ENCODE measurements at places on chromosomes 13 and 19.

DNA sequence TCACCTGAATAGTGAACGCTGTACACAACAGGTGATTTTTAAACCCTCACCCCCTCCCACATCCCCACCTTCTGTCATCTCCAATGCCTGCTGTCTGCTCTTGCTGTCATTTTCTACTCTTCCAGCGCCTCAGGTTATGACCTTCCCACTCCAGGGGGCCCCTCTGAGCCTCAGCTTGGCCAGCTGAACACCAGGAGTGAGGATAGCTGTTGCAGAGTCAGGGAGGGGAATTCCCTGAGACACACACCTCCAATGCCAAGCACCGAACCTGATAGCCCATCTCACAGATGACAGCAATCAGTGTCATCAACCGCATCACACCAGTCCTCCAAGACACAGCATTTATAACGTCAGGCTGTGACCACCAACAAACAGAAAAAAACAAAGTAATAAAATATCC is 193.5 kb downstream of the ZNF536 start:
- DNase-seq = no peak

DNA sequence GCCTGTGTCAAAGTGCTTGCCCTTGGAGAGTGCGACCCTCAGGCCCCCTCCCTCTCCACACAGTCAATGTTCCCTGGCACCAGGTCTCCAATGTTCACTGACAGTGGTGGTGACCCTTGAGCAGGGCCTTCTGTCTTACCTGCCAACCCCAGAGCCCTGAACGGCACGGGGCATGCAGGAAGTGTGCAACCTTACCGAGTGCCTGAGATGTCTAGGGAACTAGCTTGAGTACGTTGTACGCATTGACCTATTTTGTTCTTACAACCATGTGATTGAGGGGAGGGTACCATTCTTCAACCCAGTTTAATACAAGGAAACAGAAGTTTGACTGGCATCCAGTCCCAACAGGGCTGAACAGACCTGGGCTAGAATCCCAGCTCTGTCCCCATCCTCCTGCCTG is 13.2 kb downstream of the MAG start:
- DNase-seq = no peak

- DNase-seq = no peak
Measured at GRCh38 chr13:93758575-93758974, 532.0 kb downstream of the GPC6 start.

DNA sequence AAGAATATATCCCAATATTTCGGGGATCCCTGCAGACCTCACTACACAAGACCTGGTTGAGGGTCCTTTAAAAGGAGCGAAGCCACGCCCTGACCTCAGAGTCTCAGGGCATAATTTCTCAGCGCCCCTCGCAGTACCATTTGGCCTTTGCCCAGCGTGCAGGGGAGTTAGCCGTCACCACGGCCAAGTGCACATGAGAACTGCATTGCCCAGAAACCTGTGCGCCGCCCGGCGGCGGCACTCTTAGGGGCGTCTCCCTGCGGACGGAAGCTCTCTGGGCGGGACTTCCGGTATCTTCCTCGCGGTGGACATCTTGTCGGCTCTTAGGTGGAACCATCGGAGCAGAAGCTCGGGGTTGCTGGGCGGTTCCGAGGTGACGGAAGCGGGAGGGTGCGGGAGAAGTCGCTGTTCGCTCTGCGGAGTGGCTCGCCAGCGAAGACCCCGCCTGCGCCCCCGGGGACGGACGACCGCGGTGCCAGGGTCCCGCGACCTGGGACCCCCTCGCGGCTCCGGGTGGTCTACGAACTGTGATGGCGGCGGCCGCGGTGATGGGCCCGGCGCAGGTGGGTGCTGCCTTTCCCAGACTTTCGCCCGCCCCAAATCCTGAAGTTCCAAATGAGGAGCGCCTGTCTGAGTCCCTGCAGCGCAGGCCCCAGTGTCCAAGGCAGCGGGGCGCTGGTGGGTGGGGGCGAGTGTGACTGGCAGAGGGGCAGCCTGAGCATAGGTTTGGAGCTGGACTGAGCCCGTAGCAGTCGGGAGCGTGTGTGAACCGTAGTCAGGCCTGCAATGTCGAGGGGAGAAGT is at the start of gene ZNF134:
TSS of gene ZNF134 (plus strand) at position 302 of the 803 bp plus-strand sequence. CDS start 5,227 bp downstream, outside the sequence.
- peak; percentile 95 for DNase-seq

DNA sequence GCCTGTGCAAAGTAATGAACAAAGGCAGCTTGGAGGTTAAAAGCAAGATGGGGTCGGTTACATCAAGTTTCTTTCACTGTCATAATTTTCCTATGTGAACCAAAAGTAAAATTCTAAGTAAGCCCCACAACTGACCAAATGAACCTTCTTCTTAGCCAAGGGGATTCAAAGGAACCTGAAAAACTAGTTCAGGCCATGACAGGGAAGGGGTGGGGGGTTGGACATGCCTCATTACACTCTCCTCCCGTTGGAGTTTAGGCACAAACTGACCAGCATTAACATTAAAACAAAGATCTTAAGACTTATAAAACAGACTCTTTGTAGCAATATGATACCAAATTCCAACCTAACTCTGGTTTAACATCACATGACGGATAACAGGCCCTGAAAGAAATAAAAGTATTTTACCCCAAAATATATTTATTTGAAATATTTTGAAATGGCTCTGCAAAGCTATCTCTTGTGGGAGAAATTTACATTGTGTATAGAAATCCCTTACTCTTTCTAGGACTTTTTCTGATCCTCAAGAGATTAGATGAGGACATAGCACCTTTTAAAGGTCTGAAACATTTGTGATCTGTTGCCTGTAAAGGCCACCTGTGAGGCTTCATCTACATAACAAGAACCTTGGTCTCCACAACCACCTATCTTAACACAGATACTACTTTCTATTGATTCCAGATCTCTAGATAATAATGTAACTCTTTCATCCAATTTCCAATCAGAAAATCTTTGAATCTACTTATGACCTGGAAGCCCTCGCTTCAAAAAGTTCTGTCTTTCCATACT is 1829.0 kb upstream of the MIR17HG start:
- DNase-seq = no peak

All from GM13977 (cell line).